ENCODE measurements at places on chromosomes 16 and 17. TPM values are rescaled to one million over a fixed set of nuclear protein-coding genes. Genes with fewer than 3 reads are reported as not detected.

Gene EPOP
- total RNA-seq, result 2.1 TPM

Gene GPR139
- not detected for total RNA-seq

Gene TOM1L1
- 127 TPM for total RNA-seq

Gene TGFB1I1
- total RNA-seq, result 31.4 TPM

Gene ZACN
- total RNA-seq, result not detected

Gene CDT1
- 7.6 TPM for total RNA-seq

Gene KRT40
- total RNA-seq, result not detected

Gene GAST
- not detected for total RNA-seq

Gene ARHGAP44
- 1.3 TPM for total RNA-seq

Gene NUPR1
- total RNA-seq, result 1.4 TPM

Gene CDH13
- 22.9 TPM for total RNA-seq

Gene CNP
- 51.4 TPM for total RNA-seq

Gene KATNIP
- 63.0 TPM for total RNA-seq

Gene LGALS9B
- total RNA-seq, result not detected

Gene TBC1D28
- not detected for total RNA-seq

Gene HAGHL
- 24.1 TPM for total RNA-seq

Gene RHBDL1
- 1.6 TPM for total RNA-seq

Gene CLEC18C
- 4.3 TPM for total RNA-seq

Gene LPO
- not detected for total RNA-seq

Gene HCRT
- not detected for total RNA-seq

Gene C16orf92
- total RNA-seq, result not detected

Gene PFN1
- total RNA-seq, result 701 TPM

Gene TUBG1
- 37.5 TPM for total RNA-seq

Gene SSTR5
- total RNA-seq, result 0.40 TPM

Gene TPSAB1
- total RNA-seq, result not detected

Gene TOP3A
- total RNA-seq, result 25.7 TPM

Gene DCAF7
- 53.2 TPM for total RNA-seq

Gene KRTAP4-1
- not detected for total RNA-seq

Gene PRCD
- 5.0 TPM for total RNA-seq

Gene PRR14
- total RNA-seq, result 10.0 TPM

Gene GRAP
- total RNA-seq, result 0.15 TPM

Gene TM4SF5
- total RNA-seq, result not detected

Gene PLA2G10
- total RNA-seq, result not detected

Gene RTN4RL1
- 0.35 TPM for total RNA-seq

Gene TBC1D3B
- 2.3 TPM for total RNA-seq

Gene WSB1
- 104 TPM for total RNA-seq

Gene HOXB7
- 23.2 TPM for total RNA-seq

Gene PPP1R27
- total RNA-seq, result not detected

Gene MPP2
- 3.6 TPM for total RNA-seq

Measured in renal cortical epithelial cell (primary cell).